ENCODE measurements at places on chromosomes 12 and 14. TPM values are rescaled to one million over a fixed set of nuclear protein-coding genes. Genes with fewer than 3 reads are reported as not detected.

Gene TMTC2
- total RNA-seq: 31.4 TPM

Gene ATP6V1D
- 79.1 TPM for total RNA-seq

Gene CNTN1
- 12.3 TPM for total RNA-seq

Gene ERH
- total RNA-seq: 128 TPM

Gene BIN2
- total RNA-seq: 45.4 TPM

Gene TAS2R30
- total RNA-seq: 3.9 TPM

Gene COL2A1
- total RNA-seq: not detected

Gene KRT5
- 0.65 TPM for total RNA-seq

Gene CCDC198
- not detected for total RNA-seq

Gene KRT8
- 139 TPM for total RNA-seq

Gene IAPP
- total RNA-seq: not detected

Gene MUCL1
- total RNA-seq: not detected

Gene CLEC1B
- 0.95 TPM for total RNA-seq

Gene NXPH4
- total RNA-seq: not detected

Gene NDRG2
- 92.7 TPM for total RNA-seq

Measured in lower lobe of right lung (tissue), 2 donors.